GM23248 (cell line): ENCODE measurements at places on chromosomes 3 and 15.

- peak; percentile 5 for DNase-seq
Measured at GRCh38 chr3:78497767-78498166, 1270.0 kb downstream of the ROBO1 start.

DNA sequence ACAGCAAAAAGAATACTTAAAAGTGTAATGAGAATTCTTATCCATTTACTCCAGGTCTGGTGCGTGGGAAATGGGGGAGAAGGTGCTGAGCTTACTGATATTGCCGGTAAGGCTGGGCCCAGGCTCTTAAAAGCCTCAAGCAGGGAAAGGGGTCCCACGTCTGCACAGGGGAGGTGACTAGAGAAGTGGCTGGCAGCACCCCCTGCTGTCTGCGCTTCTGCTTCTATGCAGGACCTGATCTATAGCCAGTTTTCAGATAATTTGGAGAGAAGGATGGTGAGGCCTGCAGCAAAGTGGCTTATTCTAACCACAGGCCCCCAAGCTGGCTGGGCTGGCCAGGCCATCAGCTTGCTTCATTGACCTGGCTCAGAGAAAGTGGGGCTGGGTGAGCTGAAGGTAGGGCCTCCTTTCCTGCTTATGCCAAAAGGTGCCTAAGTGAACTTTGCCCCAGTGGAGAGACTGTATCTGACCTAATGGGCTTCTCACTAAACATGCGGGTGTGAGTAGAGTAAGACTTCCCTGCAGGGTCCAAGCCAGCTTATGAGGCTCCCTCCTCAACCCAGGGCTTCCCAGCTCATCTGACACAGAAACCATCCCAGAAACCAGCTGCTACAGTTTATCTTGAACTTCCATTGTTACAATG is 30.9 kb upstream of the ATP1B3 start:
- no peak for DNase-seq

DNA sequence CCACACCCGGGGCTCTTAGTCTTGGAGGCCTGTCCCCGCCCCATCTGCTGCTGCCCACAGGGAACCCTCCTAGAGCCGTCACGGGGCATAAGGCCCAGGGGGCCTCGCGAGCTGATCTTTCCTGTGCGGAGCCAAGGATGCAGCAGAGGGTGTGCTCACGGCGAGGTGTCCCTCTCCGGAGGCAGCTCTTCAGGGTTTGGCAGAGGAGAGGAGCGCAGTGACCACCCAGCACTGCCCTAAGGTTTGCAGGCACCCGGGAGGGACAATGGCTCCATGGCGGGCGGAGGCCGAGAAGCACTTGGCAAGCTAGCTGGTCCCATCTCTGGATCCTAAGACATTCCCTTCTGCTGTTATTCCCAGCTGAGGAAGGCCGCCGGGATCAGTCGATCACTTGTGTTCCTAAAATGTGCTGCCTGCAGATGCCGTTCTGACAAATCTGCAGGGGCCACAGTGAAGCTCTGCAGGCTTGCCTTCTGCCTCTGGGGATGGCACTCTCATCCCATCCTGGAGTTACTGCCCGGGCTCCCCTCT is 47.4 kb upstream of the PCSK6 start:
- no peak for DNase-seq

- no peak for DNase-seq
Measured at GRCh38 chr15:78853500-78853899, 19.2 kb upstream of the MORF4L1 start.

DNA sequence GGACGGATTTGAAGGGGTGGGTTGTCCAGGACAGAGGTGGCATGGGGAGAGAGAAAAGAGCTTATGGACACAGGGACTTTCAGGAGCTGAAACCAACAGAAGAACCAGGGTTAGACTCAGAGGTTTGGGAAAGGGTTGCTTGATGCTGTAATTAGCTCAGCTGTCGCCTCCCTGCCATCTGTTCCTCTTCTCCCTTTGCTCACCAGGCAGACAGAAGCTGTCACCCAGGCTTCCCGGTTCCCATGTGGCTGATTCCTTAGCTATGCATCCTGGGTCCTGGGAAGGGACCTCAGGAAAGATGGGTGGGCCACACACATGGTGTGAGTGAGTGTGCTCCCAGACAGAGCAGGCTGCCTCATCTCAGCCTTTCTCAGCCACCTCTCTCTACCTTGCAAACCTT is 14.1 kb downstream of the PTPN23 start:
- DNase-seq, result no peak

DNA sequence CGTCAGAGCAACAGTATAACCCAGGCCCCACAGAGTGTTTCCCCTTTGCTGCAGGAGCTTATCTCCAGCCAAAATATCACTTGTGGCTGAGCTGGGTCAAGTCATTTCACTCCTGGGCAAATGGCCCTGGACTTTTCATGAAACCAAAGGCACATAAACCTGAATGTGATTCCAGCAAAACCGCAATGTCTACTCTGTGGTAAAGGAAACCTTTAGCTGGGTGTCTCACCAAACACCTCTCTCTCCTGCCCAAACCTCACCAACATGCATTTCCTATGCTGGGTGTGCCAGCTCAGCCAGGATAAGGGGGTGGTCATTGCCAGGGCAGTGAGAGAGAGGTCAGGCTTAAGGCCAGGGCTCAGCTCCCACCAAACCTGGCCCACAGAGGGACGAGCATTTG is 67.4 kb downstream of the GTPBP8 start:
- DNase-seq, result no peak

DNA sequence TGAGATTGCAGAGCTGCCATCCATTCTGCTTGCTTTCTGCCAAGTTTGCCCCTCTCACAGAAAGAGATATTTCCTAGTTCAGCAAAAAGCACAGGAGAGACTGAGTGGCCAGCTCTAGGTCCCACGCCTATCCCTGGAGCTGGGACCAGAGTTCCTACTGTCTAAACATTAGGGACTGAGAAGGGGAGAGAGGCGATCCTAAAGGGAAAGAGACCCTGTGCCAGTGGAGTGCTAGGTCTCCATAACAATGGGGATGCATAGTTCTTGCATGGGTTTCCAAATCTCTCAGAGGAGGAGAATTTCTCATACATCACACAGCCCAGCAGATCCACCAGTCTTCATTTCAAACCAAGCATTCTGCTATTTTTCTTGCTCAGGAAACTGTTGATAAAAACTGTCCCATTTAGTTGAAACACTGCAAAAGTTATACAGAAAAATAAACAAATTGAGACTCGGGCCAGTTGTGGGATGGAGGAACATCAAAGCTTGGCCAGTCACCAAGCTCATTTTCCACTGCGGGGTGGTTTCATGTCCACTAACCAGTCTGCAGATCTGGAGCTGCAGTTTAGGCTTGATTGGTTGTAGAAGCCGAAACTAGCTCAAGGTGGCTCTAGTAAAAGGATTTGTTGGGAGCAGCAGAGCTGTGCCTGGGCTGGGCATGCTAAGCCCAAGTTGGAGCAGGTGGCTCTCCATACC is 62.7 kb downstream of the EEFSEC start:
- no peak for DNase-seq

DNA sequence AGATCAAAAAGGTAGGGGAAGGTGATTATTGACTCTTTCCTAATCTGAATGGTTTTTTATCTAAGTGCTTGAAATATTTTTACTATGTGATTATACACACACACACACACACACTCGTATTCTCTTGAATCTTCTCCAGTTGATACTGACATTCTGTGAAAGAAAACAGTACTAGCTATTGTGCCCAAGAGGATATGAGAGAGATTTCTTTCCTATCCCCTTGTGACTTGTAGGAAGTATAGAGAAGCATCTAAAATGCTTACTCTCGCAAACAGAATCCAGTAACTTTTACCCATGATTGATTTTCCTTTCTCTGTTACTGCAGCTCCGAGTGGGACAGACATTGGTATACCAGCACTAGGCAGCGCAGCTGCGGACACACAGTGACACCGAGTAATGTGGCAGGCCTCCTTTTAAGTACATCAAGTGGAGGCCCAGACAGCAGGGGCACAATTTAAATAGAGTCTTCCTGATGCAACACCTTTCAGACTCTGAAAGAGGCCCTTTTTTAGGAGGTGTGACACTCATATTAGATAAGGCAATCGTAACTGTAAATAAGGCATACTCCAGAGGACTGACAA is 421.0 kb upstream of the CNTN4 start:
- DNase-seq, result no peak

DNA sequence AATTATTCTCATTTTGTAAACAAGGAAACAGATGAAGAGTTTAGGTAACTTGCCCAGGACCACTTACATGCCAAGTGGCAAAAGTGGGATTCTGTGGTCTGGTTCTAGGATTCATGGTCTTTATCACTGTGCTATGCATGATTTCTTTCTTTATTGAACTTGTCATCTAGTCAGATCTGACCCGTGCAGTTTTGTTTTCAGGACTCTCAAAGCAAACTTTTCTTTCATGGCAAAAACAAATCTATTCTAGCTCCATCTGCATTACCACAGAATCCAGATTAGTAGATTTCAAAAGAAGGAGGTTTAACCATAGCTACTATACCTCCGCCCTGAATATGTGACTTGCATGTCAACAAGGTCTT is 404.4 kb downstream of the PTPRG start:
- no peak for DNase-seq
